B cell (primary cell): ENCODE measurements at places on chromosomes 16 and 17. TPM values are rescaled to one million over a fixed set of nuclear protein-coding genes. Genes with fewer than 3 reads are reported as not detected.

Gene RNF135
- 22.3 and 23.4 TPM in 2 replicates for total RNA-seq

Gene SPN
- 1.1 and 1.7 TPM in 2 replicates for total RNA-seq

Gene TRPV2
- 58.6 TPM in 2 replicates for total RNA-seq

Gene KIF19
- not detected in 2 replicates for total RNA-seq

Gene KRTAP9-4
- total RNA-seq: not detected in 2 replicates

Gene COG7
- total RNA-seq: 21.3 and 23.3 TPM in 2 replicates

Gene C1QL1
- not detected in 2 replicates for total RNA-seq

Gene TMEM94
- total RNA-seq: 112 and 139 TPM in 2 replicates

Gene CD19
- 303 and 306 TPM in 2 replicates for total RNA-seq

Gene CSH2
- total RNA-seq: not detected in 2 replicates

Gene ANKS4B
- total RNA-seq: not detected in 2 replicates

Gene PIMREG
- not detected in 2 replicates for total RNA-seq

Gene C17orf78
- not detected in 2 replicates for total RNA-seq

Gene TNP2
- total RNA-seq: not detected in 2 replicates

Gene ABCA8
- not detected in 2 replicates for total RNA-seq

Gene MT1H
- total RNA-seq: not detected in 2 replicates

Gene MGAT5B
- 37.8 and 41.4 TPM in 2 replicates for total RNA-seq

Gene TNFSF13
- 14.7 and 16.0 TPM in 2 replicates for total RNA-seq

Gene QRICH2
- total RNA-seq: 4.2 and 4.4 TPM in 2 replicates

Gene SDR42E2
- total RNA-seq: 0.27 and 0.62 TPM in 2 replicates

Gene PHOSPHO1
- total RNA-seq: 0.15 TPM in 1 of 2 replicates, not detected in the other
